Tibial artery (tissue), 4 donors: ENCODE measurements at places on chromosomes 4 and X.
A peak's percentile ranks its signal among the peaks of the same experiment; 100 is the strongest.

DNA sequence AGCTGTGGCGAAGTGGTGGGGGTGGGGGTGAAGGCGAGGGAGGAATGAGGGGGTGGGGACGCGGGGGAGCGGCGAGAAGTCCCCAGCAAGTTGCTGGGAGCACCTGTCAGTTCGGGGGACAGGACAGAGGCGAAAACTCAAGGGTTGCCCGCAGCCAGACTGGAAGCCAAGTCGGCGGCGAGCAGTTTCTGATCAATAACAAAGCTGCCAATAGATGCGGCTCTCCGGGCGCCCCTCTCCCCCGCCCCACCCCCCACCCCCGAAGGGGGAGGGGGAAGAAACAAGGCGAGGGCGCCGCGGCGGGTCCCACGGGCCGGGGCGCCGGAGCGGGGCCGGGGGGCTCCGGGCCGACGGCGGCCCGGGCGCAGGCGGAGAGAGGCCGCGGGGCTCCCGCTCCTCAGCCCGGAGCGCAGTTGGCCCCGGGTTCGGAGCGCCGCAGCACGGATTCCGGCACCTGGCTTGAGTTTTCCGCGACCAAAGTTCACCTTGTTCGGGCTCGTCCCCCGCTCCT is 379 bp downstream of the PDGFC start:
- DNase-seq = peak; percentile 27

DNA sequence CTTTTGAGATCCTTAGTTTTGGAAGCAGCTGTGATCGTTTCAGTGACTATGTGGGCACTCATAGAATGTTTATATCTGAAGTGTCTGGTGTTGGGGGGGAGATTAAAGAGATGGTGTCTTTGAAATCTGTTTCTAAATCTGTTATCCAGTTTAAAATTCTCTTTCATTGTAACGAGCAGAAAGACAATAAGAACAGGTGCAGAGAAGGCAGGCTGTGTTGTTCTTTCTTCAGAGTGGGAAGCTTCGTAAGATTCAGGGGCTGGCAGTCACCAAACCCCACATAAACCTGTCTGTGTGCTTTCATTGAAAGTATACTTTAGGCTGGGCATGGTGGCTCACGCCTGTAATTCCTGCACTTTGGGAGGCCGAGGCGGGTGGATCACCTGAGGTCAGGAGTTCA is 16.3 kb upstream of the DHRSX start:
- no peak for DNase-seq

GRCh38 chrX:24542756-24543155 is 77.7 kb downstream of the PDK3 start:
- DNase-seq = no peak

GRCh38 chrX:16454926-16455325 is 195.0 kb upstream of the S100G start:
- DNase-seq = no peak

GRCh38 chrX:129659861-129660260 is 5.1 kb upstream of the APLN start:
- DNase-seq = no peak

DNA sequence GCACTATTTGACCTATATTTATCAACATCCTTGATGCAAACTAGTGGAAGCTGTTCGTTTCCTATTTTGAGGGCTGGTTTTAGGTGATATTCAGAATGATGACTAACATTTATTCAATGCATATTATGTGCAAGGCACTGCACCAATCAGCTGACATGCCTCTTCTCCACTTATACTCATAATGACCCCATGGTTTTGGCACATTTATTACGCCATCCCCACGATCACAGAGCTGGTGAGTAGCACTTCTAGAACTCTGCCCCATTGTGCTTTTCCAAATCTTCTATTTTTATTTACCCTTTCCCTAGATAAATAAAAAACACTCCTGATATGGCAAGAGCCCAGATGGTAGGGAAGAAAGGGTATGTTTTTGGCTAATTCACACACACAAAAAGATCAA is 13.1 kb downstream of the SCML1 start:
- DNase-seq = no peak

DNA sequence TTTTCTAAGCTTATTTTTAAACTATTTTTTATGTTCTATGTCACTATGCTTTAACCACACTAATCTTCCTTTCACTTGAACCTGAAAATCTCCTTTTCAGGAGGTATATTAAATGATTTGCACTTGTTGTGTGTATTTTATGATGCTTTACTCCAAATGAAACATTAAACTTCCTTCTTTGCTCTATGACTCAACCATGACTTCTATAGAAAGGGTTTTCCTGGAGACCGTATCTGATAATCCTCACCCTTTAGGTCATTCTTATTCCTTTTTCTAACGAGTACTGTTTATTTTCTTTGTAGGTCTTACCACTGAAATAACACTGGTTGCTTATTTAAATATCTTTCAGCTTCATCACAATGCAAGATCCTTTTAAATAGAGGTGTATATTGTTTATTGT is 1163.2 kb downstream of the PCDH18 start:
- no peak for DNase-seq

DNA sequence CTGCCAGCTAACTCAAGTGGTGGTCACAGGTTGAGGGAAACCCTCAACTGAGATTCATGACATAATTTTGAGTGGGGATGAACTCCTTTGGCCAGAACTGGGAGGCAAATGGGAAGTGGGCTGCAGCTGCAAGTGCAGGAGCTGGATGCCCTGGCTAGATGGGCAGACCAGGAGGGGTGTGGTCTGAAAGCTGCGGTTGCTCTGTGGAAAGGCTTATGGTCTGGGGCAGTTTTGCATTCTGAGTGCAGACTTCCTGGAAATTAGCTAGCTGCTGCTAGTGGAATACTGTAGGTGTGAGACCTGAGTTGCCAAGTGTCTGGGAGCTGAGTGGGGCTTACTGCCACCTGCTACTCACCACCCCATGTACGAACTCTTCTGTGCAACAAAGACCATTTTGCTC is 52.1 kb upstream of the NAP1L2 start:
- no peak for DNase-seq

DNA sequence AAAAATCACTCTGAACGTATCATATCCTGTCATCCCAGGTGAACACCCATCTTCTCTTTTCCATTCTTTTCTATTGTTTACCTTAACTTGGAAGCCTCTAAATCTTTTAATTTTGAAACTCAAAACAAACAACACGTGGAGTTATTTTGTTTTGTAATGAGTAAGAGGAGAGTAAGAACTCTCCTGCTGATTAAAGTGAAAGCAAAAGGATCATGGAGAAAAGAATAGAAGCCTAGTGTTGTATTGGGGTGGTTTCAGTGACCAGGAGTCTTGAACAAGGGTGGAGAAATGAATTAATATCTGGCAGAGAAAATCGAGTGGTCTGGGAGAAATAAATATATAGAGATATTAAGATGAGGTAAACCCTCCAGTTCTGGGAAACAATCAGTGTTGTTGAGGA is 237.4 kb upstream of the UGT8 start:
- DNase-seq = no peak

GRCh38 chrX:141609111-141609510 is 19.6 kb downstream of the SPANXA2 start:
- no peak for DNase-seq

DNA sequence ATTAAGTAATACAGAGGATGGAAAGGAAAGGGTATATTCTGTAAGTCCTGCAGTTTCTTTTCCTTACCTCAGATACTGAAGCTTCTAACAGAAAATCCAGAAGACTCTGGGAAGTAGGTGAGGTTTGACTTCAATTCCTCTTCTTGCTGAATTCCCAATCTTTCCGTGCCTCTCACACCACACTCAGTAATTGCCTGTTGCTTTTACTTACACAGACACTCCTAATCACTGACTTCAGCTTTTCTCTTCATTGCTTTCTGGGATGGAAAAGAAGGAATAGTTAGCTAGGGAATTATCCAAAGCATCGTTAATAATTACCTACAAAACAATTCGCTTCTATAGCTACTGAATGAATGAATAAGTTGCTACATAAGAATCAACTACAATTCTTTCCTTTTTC is 163.6 kb downstream of the FBXO8 start:
- no peak for DNase-seq

DNA sequence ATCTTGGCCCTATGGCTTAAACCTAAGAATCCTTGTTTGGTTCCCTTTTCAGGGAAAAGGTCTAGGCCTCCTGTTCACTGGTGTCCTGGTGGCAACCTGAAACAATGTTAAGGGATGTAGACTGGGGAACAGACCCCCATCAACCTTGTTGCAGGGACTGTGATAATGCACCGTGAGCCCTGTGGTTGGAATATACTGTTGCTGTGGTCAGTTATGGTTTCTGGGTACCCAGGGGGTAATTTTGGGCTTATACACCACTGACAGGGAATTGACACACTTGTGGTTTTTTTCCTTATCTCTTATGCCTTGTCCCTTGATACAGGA is 64.0 kb upstream of the WDR1 start:
- DNase-seq = no peak
